Activated CD8-positive, alpha-beta T cell treated with anti-CD3 and anti-CD28 coated beads for 36 hours (primary cell): ENCODE measurements at places on chromosomes 4 and X.
A peak's percentile ranks its signal among the peaks of the same experiment; 100 is the strongest.

- no peak overlapping the region for H3K4me3 ChIP-seq
- H3K4me1 ChIP-seq, result no peaks in the 10 kb centered on the region
- DNase-seq, result no peak
- no peaks in the 10 kb centered on the region for H3K36me3 ChIP-seq
- H3K27me3 ChIP-seq, result no peaks in the 10 kb centered on the region
- no peak overlapping the region for H3K27ac ChIP-seq
These were observed 359.0 kb upstream of the ATOH1 start for GRCh38 chr4:93469560-93469959.

- H3K4me1 ChIP-seq, result no peaks in the 10 kb centered on the region
- H3K4me3 ChIP-seq, result no peak overlapping the region
- no peak overlapping the region for H3K27ac ChIP-seq
- H3K27me3 ChIP-seq, result peaks cover 1% of the 10 kb centered on the region
- DNase-seq, result peak; percentile 68
- no peaks in the 10 kb centered on the region for H3K36me3 ChIP-seq
These were observed 3.4 kb downstream of the ATP1B4 start for GRCh38 chrX:120365320-120365719.

DNA sequence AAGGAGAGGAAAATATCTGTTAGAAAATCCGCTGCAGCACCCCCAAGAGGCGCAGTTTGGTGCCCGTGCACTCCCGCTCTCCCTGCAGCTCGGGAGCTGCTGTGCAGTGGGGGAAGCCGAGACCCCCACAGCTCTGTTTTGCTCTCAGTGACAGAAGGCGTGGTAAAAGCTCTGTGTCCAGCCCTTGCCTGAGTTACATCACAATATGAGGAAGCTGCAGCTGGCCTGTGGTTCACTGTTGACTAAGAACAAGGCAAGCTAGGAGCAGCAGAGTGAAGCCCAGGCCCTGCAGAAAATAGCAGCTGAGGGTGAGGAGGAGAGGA is 88.5 kb upstream of the ADRA2C start:
- H3K36me3 ChIP-seq, result no peaks in the 10 kb centered on the region
- peaks cover 4% of the 10 kb centered on the region for H3K27me3 ChIP-seq
- no peak for DNase-seq
- no peak overlapping the region for H3K4me3 ChIP-seq
- no peak overlapping the region for H3K27ac ChIP-seq

DNA sequence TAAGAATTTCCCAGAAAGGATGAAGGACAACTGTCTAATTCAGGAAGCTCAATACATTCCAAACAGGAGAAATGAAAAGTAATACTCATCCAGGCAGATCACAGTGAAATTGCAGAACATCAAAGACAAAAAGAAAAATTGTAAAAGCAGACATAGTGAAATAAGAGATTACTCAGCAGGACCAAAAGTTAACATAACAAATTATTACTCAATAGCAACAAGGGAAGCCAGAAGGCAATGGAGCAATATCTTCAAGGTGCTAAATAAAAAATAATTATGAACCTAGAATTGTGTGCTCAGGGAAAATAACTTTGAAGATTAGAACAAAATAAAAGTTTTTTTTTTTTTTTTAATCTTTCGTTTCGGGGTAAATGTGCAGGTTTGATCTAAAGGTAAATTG is 30.5 kb upstream of the ENPP6 start:
- no peak overlapping the region for H3K27ac ChIP-seq
- peaks cover 18% of the 10 kb centered on the region for H3K4me1 ChIP-seq
- DNase-seq, result no peak

- no peaks in the 10 kb centered on the region for H3K36me3 ChIP-seq
- H3K27me3 ChIP-seq, result no peaks in the 10 kb centered on the region
- no peak overlapping the region for H3K4me3 ChIP-seq
These were observed 507.1 kb downstream of the CENPC start for GRCh38 chr4:67038228-67038566.

DNA sequence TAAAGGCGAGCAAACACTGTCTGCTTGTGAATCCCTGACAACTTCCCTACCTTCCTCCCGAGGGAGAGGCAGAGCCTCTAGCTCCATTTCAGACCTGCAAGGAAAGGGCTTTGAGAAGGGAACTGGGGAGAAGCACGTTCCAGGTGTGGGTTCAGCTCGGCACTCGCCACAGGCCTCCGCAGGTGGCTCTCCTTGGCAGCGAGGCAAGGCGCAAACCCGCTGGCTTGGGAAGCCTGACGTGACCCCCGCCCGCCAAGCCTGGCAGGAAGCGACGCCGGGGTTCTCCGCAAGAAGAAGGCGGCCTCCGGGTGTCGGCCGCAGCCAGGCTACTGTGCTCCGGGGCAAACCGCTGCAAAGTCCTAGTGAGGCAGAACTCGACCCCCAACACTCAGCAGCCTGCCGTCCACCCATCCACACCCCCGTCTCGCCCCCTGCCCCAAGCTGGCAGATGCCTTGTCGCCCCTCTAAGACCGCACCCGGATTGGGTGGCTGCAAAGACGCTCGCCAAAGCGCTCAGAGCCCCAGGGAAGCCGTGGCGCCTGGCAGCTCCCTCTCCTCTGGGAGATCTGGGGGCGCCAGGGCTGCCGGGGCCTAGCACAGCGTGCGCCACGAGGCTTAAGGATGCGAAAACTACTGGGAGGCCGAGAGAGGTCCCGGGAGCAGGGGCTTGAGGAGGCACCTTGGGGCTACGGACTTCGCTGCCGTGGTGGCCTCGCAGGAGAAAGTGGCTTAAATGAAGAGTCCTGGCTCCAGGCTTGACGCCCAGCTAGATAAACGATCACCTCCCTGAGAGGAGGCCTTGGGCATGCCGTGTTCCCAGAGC is 21.8 kb downstream of the NKX3-2 start:
- H3K27me3 ChIP-seq, result peaks cover 71% of the 10 kb centered on the region
- peaks cover 6% of the 10 kb centered on the region for H3K36me3 ChIP-seq
- no peak overlapping the region for H3K27ac ChIP-seq

DNA sequence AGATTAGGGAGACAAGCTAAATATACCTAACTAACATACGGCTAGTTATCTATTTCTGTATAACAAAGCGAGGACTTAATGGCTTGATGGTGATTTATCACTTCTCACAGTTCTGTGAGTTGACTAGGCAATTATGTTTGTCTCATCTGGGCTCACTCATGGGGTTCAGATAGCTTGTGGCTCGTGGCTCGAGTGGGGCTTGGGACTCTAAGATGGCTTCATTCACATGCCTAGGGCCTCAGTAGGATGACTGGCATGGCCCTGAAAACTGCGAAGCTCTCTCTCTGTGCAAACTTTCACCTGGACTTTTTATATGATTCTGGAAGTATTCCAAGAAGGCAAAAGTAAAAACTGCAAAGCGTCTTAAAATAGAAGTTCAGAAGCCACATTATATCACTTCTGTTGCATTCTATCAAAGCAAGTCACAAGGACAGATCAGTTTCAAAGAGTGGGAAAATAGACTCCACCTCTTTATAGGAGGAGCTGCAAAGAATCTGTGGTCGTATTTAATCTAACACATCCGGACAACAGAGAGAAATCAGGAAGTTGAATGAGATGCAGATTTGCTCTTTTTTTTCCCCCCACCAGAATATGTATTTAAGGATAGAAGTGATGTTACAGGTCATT is 491.2 kb downstream of the INPP4B start:
- peak; percentile 28 for DNase-seq
- peaks cover 93% of the 10 kb centered on the region for H3K4me1 ChIP-seq
- H3K27me3 ChIP-seq, result no peaks in the 10 kb centered on the region
- H3K4me3 ChIP-seq, result peak overlapping the region; percentile 14
- H3K36me3 ChIP-seq, result peaks cover 22% of the 10 kb centered on the region
- H3K27ac ChIP-seq, result peak overlapping the region; percentile 84

DNA sequence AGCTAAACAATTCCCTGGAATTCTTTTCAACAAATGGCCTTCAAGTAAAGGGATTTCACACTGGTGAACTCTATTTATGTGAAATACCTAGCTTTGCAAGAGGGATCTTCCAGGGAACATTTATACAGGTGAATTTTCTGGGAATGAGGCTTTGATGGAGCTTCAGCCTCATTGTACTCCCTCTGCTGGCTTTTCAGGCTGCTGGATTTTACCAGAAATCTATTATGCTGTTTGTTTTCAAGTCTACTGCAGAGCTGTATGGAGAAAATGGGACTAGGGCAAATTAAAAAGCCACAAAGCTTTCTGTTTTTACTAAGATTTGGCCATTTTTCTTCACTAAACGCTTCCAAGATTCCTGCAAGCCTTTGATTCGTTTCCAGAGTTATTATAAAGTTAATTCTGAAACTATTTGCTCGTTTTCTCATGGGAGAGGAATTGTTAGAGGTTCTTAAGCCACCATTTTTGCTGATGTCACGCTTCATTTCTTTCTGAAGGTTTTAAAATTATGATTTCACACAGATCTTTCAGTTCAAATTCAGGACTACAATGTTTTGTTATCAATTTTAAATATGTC is 31.6 kb downstream of the KDM6A start:
- H3K4me1 ChIP-seq, result peaks cover 62% of the 10 kb centered on the region
- H3K27me3 ChIP-seq, result no peaks in the 10 kb centered on the region
- H3K27ac ChIP-seq, result no peak overlapping the region
- no peak overlapping the region for H3K4me3 ChIP-seq
- peaks cover 18% of the 10 kb centered on the region for H3K36me3 ChIP-seq

DNA sequence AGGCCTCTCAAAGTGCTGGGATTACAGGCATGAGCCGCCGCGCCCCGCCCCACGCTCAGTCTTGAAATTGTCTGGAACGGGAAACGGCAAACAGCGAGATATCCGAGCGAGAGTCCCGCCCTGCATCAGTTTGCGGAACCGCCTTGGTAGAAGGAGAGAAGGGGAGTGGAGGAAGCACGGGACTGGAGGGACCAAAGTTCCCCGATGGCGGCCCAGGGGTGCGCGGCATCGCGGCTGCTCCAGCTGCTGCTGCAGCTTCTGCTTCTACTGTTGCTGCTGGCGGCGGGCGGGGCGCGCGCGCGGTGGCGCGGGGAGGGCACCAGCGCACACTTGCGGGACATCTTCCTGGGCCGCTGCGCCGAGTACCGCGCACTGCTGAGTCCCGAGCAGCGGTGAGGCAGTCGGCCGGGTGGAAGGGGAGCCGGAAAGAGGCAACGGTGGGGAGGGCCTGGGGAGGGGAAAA is at the start of gene BST1:
Gene BST1, plus strand, starts transcription at position 125 of the 463 bp plus-strand sequence. Its CDS starts 80 bp downstream, at position 205.
- peak within 1 kb of the TSS; percentile 75 for H3K4me3 ChIP-seq
- peaks cover 3% of the 10 kb centered on the region for H3K4me1 ChIP-seq
- DNase-seq, result peak; percentile 59
- no peaks in the 10 kb centered on the region for H3K36me3 ChIP-seq
- peaks cover 21% of the 10 kb centered on the region for H3K27me3 ChIP-seq
